ENCODE measurements at places on chromosomes 6 and 20.
A peak's percentile ranks its signal among the peaks of the same experiment; 100 is the strongest.

GRCh38 chr20:35648836-35649235, 15.9 kb downstream of the CPNE1 start:
- no peak for DNase-seq

GRCh38 chr6:125728739-125729138, 20.7 kb upstream of the HEY2 start:
- DNase-seq = peak; percentile 33

- no peak for DNase-seq
These were observed 4.2 kb upstream of the BMP6 start for GRCh38 chr6:7721649-7722048.

DNA sequence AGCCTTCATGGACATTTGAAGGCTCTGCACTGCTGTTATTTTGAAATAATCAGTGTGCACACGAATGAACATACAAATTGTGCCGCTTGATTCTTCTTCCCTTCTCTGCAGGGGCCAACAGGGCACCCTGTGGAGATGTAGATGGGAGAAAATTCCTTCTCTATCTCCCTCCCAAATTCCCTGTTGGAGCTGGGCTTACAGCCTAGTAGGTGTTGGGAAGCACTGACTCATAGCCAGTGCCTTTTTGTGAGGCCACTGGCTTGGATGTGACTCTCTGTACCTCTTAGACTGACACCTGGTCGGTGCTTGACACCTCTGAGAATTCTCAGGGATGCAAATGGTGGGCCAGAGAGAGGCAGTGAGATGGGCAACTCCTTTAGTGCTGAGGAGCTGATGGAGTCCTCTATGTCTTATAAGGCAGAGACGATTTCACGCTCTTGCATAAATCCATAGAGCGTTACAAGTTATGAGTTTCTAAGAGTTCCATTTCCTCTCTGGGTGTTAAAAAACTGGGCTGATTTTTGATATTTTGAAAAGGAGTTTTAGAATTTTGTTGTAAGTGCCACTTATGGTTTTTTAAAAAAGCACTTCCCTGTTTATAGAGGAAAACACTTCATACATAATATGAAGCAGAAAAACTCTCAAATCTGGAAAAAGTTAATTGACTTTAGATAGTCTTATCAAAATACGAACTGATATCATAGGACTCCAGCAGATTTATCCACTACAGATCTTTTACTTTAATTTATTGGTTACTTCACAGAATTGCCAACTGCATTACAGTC, 89.8 kb upstream of the MAP3K7 start:
- DNase-seq = no peak

- no peak for DNase-seq
These were observed 80.2 kb downstream of the GRM4 start for GRCh38 chr6:34065466-34066217.

DNA sequence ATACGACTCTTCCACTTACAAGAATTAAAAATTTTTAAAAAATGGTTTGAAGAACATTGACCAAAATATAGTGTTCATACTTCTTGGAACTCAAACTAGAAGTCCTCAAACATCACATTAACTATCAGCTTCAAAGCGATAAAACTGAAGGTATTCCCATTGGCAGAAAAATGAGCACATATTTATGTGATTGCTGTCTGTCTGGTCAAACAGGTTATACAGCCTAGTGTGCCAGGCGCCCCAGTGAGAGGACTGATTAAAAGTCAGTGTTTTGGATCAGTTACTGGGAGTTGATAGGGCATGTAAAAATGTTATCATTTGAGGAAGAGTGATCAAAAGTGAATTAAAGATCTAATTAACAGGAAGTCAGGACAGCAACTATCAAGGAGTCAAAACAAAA, 738.8 kb downstream of the HDGFL1 start:
- no peak for DNase-seq

- DNase-seq = no peak
These were observed 33.4 kb downstream of the PREX1 start for GRCh38 chr20:48794360-48794759.

GRCh38 chr6:138442663-138443062, 38.6 kb downstream of the HEBP2 start:
- DNase-seq = no peak

GRCh38 chr6:37725957-37726356, 28.3 kb upstream of the MDGA1 start:
- DNase-seq = no peak

GRCh38 chr6:43790031-43790430, 20.0 kb downstream of the VEGFA start:
- no peak for DNase-seq

DNA sequence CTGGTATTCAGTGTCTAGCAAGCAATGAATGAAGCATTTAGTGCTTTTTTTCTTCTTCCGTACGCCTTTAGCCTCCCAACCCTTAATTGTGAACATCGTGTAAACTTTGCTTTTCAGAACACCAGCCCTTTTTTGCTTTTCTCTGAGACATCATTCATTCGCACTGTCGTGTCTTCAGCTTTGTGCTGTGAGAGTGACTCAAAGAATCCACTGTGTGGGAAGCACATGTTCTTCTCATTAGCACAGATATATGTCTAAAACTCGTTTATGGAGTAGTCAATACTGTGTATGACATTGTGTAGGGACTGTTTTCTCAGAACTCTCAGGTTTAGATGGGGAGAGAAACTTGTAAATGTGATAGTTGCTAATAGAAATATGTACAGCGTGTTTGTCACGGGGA, 279.1 kb downstream of the FARS2 start:
- no peak for DNase-seq

GRCh38 chr6:8434727-8435092, 635 bp downstream of the SLC35B3 start:
- DNase-seq = no peak

- no peak for DNase-seq
These were observed 166.8 kb upstream of the CARMIL1 start for GRCh38 chr6:25112322-25112773.

- no peak for DNase-seq
These were observed 627.5 kb downstream of the PKHD1 start for GRCh38 chr6:51459958-51460357.

- no peak for DNase-seq
These were observed 192.3 kb downstream of the DLL1 start for GRCh38 chr6:170098428-170099170.

- DNase-seq = no peak
These were observed 378.7 kb downstream of the PLCB1 start for GRCh38 chr20:8510808-8511207.

DNA sequence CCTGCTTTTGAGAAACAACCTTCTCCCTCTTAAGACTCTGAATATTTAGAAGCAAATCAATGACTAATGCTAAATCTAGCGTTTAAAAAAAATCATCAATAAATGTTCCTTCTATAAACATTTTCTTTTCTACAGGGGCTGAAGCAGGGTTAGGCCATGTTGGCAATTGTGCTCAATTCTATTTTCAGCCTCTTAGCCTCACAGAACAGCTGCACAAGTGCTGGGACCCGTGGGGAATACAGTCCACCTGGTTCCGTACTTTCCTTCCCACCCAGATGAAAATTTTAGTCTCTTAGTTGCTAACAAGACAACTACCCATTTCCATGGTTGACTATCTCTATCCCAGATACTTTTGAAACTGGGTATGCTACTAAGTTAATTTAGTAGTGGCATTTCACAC, 138.6 kb downstream of the RPS12 start:
- no peak for DNase-seq

- no peak for DNase-seq
These were observed 31.5 kb downstream of the ERMARD start for GRCh38 chr6:169782966-169783365.

DNA sequence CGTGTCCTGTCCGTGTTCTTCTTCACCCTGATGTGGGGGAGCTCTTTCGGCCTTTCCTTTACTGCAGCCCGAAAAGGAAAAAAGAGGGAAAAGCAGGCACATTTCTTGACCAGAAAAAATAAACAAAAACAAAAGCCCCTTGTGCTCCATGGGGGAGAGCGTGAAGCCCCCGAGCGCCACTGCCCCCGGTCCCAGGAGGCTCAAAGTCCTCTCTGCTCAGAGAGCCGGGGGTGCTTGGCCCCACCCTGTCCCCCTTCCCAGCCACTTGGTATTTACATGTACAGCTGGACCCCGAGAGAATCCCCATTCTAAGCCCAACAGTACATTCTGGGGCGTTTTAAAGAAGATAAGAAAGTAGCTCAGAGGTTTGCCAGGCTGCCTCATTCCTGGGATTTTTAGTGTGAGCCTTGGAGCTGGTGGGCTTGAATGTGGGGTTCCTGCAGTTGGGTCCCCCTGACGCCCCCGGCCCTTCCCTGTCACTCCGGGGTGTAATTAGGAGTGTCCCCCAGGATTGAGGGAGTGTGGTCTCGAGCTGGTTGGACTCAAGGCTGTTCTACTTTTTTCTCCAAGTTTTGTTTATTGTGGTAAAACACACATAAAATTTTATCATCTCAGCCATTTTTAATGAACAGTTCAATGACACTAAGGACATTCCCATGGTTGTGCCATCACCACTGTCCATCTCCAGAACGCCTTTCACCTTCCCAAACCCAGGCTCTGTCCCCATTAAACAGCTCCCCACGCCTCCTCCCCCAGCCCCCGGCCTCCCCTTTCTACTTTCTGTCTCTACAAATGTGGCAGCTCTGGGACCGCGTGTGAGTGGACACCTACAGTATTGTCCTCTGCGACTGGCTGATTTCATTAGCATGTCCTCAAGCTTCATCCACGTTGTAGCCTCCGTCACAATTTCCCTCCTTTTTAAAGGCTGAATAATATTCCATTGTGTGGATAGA, 55.7 kb upstream of the BHLHE23 start:
- no peak for DNase-seq

- no peak for DNase-seq
These were observed 91.0 kb downstream of the TCP11 start for GRCh38 chr6:35049900-35050756.

DNA sequence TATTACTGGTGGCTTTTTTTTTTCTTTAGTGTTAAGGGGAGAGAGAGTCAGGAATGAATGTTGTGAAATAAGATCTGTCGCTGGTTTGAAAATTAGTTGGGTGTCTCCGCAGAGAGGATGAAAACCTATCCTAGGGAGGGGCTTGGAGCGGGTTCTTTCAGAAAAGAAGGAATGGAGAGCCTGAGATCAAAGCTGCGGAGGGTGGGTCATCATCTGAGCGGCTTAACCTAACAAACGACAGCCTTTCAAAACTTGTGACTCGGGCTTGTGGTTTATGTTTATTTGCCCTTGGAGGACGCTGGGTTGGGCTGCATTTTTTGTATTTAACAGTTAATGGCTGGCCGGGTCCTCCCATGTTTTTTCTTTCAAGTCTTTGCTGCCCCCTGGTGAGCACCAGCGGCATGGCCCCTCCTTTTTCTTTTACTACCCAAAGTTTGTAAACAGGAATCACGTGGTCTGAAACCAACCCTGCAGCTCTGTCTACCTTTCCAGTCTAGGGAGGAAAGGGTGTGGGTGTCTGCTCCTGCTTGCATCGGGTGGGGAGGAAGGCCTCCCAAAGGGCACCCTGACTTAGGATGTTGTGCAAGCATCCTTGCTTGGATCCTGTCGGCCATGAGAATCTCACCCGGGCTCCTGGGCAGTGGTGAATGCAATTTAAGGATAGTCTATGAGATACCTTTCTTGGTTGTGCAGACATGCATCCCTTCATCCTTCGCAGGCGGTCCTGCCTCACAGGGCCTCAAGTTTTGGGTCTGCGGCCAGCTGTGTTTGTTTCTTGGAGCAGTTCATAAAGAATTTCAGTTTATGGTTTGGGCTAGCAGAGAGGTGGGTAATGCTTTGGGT, 2.2 kb downstream of the PIM1 start:
- peak; percentile 63 for DNase-seq

DNA sequence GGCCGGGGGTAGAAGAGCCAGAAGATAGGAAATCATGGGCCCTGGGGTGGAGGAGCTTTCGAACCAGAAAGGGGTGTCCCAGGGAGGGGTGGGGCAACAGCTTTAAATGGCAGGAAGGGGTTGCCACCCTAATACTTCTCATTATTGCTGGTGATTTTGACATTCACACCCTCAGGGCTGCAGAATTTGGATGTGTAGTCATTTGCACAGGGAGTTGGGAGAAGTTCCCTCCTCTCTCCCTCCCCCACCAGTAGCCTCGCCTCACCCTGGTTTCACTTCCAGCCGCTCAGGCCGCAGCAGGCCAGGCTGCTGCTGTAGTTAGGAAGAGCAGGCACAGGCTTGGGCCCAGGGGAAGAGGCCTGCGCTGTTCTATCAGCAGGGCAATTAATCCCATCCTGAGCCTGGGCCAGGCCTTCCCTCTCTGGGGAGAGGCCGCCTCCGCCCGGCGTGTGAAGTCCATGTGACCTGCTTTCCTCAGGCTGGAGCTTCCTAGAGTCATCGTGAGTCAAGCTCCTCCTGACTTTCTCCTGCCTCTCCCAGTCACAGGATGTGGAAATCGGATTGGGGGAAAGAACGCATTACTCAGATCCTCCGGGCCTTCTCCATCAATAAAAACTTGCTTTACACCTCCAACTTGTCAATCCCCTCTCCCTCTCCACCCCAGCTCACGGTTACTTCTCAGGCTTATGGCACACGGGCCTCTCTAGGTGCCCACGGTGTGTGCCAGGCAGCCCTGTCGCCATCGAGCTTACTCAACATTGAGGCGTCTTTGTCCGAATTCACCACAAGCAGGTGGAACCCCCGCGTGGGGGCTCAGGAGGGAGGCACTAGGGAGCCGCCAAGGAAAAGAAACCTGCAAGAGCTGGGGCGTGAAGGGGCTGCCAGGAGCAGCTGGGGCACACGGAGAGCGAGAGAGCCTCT, 7.8 kb downstream of the ADTRP start:
- DNase-seq = peak; percentile 28

DNA sequence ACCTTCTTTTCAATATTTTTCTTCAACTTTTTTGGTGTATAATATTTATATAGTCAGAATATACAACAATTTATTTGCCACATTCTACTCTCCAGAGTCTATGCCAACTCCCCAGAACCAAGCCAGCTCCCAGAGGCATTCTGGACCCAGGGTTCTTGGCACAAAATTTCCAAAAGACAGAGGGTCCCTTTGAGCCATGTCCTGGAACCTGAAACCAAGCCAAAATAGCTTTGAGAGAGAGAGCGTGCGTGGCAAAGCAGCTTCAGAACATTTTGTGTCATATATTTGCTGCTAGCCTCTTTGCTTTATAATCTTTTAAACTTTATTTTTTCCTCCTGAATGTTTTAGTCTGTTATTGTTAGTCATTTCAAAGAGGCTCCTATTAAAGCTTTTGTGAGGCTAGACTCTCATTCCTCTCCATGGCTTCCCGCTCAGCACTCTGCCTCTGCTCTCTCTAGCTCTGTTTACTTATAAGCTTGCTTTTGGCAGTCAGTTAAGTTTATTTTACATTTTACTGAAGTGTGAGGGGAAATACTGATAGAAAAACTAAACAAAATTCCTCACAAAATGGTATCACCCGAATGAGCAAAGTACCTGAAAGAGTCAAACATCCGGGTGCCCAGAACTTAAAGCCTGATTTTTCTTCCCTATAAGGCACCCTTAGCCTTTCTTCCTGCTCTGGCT, 605.1 kb upstream of the ID4 start:
- DNase-seq = no peak

DNA sequence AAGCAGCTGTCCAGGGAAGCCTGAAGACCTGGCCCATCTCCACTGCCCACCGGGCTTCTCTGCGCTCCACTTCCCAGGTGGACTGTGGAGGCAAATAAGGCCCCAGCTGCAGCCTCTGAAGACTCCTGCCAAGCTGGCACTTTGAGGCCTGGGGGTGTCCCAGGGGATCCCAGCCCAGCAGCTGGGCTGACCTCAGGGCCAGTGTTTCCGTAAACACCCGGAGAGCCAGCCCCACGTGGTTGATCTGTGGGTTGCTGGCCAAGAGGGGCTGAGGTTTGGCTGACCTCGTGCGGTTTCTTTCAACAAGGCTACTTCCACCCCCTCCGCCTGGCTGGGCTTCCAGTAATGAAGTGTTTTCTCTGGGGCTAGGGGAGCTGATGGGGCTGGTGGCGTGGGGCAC, 12.4 kb upstream of the CCN5 start:
- DNase-seq = no peak

- no peak for DNase-seq
These were observed 286.1 kb downstream of the RNGTT start for GRCh38 chr6:88677356-88677755.

Measured in HEK293T (cell line).